ENCODE measurements at places on chromosomes 4 and X. TPM values are rescaled to one million over a fixed set of nuclear protein-coding genes. Genes with fewer than 3 reads are reported as not detected.

The RGN gene
- 0.75 TPM for total RNA-seq

The PITX2 gene
- total RNA-seq, result 4.8 TPM

The FREM3 gene
- total RNA-seq, result not detected

The AADAT gene
- 4.4 TPM for total RNA-seq

The CLGN gene
- total RNA-seq, result 3.8 TPM

The SLC4A4 gene
- 2.1 TPM for total RNA-seq

The MAGEA1 gene
- not detected for total RNA-seq

The GPC4 gene
- total RNA-seq, result 4.4 TPM

The XPNPEP2 gene
- 3.6 TPM for total RNA-seq

The STATH gene
- not detected for total RNA-seq
